Thoracic aorta (tissue), 2 donors: ENCODE measurements at places on chromosomes 7 and 10.

- DNase-seq = no peak
Measured at GRCh38 chr10:29317423-29318021, 28.7 kb downstream of the LYZL1 start.

DNA sequence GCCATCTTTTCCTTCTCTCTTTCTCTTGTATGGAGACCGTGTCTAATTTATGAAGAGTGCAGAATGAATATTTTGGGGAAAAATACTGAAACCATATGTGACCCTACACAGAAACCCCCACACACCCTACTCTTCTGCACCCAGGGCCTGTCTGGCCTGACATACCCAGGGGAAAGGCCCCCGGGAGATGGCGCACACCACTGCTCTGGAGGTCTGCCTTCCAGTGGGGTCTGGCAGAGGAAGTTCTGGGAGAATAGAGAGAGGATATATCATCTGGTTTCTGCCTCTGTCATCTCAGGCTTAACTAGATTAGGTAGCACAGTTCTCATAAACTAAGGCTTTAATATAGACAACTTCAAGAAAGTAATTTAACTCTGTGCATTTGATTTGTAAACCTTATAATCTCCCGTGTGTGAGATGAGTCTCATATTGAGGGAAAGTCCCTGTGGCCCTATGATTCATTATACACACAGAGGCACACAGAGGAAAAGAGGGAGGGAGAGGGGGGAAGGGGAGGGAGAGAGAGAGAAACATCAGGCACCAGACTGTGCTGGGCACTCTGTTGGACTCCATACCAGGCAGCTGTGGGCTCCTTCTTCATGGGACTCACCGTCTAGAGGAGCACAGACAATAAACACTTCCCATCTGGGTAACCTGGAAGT, 123.3 kb downstream of the AOAH start:
- no peak for DNase-seq

DNA sequence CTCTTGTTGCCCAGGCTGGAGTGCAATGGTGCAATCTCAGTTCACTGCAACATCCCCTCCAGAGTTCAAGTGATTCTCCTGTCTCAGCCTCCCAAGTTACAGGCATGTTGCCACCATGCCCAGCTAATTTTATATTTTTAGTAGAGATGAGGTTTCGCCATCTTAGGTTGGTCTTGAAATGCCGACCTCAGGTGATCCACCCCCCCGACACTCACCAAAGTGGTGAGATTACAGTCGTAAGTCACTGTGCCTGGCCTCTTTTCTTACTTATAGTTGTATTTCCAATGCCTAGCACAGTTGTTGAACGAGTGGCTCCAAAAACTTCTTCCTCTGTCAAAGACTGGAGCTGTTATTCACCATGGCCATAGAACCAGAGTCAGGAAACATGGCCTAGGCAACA, 6.7 kb downstream of the RNF216 start:
- no peak for DNase-seq

DNA sequence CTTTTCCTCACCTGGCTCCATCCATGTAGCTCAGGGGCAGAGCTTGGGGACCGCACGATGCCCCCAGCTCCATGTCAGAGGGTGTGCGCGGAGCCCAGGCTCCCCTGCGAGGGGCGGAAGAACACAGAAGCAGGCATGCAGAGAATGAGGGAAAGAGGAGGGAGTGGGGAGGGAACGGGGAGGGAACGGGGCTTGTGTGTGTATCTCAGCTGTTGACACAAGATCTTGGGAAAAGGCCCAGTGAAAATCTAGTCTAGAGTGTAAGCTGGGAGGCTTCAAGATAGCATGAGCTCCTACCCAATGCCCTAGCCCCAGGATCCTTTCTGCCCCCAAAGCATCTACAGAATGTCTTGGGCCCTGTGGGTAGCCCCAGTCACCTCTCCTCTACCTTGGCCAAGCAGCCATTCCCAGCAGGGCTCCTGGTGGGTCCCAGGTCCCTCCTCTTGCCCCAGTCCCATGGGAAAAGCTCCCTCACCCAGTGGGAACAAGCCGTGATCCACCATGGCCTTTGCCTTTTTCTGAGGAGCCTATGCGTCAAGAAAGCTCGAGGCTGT, 25.1 kb upstream of the NDST2 start:
- DNase-seq = no peak

DNA sequence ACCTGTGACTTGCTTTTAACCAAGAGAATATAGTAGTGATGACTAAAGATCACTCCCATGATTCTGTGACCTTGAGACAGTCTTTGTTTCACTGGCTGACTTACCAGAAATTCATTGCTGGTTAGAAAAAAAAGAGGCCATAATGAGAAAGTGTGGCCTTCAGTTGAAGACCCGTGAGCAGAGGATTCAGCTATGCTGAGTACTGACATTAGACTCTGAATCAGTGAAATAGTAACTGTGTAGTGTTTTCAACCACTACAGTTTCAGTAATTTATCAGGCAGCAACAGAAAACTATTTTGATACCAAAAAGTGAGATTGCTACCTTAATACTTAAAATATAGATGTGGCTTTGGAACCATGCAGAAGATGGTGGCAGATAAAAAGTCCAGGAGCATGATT, 298.0 kb upstream of the KCND2 start:
- no peak for DNase-seq

DNA sequence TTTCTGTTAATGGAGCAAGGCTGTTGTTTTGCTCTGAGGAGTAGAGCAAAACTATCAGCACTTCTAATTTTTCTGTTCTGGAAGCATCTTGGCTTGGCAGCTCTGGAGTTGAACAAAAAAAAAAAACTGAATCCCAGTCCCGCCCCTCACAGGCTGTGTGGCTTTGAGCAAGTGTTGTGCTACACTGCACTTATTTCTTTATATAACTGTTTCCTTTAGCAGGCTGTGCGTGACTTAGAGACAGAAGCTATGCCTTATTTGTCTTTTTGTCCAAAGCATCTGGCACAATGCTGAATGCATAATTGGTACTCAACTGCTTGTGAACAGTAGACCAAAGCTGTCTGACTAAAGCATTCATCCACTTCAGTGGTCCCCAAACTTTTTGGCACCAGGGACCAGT, 96.1 kb downstream of the AMPH start:
- DNase-seq = no peak

DNA sequence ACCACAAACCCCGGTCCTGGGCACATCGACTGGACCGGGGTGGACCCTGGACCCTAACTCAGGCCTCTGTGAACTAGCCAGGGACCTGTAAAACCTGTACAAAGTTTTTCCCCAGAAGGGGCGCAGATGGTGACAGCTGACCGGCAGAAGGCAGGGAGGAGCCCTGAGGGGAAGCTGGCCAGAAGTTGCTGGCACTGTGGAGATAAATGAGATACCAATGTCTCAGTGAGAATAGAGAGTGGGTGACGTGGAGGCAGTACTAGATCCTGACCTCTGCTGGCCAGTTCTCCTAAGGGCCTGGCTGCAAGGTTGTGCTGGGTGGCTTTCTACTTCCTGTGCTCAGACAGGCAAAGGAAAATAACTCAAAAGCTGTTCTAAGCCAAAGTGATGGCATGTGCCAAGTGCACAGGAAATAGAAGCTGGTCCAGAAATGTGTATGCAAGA, 10.6 kb upstream of the TSPAN14 start:
- DNase-seq = no peak

GRCh38 chr10:106515206-106515790, 649.2 kb downstream of the SORCS1 start:
- no peak for DNase-seq

DNA sequence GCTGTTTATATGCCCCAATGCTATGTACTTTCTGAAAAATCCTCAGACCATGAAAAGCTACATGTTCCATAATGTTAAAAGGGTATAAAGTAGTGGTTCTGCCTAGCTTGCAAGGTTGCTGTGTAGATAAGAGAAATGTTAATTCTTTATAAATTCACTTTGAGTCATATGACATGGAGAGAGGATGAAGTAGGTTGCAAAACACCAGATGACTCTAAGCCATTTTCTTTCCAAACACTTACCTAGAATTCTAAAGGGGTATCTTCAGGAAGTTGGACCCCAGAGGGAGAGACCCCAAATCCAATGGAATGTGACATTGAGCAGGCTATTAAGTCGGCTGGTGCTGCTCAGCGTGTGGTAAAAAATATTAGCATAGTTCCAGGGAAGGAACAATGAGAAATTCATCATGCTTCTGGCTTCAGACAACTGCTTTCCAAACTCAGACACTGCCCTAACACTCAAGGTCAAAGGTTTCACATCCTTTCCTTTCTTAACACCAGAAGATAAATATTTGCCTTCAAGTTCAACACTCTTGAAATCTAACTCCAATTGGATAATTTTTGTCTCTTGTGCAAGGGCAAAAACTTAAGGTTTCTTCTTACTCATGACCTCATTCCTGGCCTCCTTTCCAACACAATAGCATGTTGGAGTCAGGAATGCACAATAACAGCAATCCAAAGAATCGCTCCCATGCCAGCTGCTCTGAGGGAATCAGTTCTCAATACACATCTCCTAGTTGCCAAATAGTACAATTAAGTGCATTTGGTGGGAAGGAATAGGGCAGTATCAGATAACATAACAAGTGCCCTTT, 100.7 kb upstream of the AFAP1L2 start:
- DNase-seq = peak; percentile 23

GRCh38 chr7:77685233-77685632, 11.0 kb upstream of the RSBN1L start:
- DNase-seq = no peak

DNA sequence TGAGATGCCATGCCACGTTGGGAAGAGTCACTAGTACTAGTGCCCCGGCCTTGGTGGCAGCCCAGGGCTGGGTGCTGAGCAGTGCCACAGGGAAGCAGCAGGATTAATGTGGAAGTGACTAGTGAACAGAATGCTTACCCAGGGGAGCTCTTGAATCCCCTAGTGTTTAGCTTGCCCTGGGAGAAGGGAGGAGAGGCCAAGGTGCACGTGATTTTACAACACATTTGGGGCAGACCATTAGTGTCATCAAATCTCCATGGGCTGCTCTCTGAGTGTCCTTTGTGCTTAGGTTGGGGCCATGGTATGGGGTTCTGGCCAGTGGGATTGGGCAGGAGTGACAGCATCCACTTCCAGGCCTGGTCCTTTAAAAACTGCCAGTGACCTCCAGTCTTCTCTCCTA, 37.5 kb downstream of the ARHGAP22 start:
- no peak for DNase-seq

DNA sequence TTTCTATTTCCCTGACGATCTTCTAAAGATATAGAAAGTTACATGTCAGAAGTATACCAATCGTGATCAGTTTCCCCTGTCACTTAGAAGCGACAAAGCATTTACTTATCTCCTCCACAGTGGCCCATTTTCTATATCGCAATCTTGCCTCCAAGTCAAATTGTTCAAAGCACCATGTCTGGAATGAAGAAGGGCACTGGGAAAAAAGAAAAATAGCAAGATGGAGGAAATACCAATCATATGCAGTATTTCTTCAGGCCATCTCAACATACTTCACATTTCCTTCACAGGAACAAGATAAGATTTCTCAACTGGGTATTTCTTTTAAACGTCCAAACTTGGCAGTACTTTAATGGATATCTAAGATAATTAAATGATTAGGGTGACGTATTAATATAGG, 63.3 kb upstream of the IL6 start:
- DNase-seq = no peak
